ENCODE measurements at places on chromosomes 2 and 18.

GRCh38 chr2:107721178-107721577, 105.5 kb upstream of the RGPD4 start:
- DNase-seq: no peak

DNA sequence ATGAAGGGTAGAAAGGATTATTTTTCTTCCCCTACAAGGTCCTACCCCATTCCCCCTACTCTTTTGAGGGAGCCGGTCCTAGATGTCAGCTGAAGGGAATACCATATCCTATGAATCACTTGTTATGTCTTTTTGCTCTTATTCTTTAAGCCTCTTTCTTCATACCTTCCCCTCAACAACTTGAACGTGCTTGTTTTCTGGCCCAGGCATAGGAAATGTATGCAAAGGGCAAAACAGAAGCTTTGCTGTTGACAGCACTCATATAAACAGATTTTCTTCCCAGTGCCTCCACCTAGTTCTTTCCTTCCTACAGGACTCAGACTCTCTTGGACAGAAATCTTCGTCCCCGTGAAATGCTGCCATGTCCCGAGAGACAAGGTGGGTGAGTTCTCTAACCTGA, 64.6 kb downstream of the TMEM17 start:
- no peak for DNase-seq

DNA sequence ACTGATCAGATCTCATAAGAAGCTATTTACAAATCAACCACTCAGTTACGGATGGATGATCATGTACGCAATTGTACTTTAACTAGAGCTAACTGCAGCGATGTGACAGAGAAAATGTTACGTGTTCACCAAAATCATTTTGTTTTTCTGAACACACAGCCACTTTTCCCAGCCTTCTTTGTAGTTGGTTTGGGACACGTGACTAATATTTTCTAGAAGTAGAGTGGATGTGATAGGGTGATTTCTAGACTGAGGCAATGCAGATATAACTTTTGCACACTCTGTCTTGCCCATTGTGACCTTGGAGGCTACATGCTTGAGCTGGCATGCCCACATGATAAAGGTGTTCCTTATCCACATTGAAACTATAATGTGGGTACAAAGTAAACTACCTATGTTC, 9.9 kb upstream of the SLC9A4 start:
- no peak for DNase-seq

GRCh38 chr2:161238560-161239325, 69.5 kb upstream of the PSMD14 start:
- DNase-seq: no peak

DNA sequence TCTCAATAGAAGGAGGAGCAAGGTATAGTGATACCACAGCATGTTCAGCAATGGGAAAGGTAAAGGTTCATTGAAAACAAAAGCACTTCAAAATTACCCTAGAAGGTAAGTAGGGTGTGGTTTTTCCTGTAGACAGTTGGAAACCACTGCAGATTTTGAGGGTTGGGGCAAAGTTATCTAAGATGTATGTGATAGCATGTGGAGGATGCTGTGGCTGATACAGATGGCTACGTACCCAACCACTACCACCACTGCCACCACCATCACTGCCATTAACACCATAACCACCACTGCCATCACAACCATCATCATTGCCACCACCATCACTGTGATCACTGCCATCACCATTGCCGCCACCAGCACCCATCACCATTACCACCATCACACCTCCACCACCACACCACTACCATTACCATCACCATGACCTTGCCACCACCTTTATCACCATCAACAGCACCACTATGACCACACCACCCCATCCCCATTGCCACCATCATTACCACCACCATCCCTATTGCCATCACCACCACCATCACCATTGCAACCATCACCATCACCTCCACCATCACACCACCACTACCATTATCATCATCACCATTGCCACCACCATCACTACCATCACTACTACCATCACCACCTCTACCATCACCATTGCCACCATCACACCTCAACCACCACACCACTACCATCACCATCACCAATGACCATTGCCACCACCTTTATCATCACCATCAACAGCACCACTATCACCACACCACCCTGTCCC, 3.7 kb downstream of the TMSB10 start:
- no peak for DNase-seq

GRCh38 chr2:230922951-230923717, 1.9 kb downstream of the GPR55 start:
- no peak for DNase-seq

- no peak for DNase-seq
Measured at GRCh38 chr18:26869640-26870039, 4.1 kb upstream of the AQP4 start.

DNA sequence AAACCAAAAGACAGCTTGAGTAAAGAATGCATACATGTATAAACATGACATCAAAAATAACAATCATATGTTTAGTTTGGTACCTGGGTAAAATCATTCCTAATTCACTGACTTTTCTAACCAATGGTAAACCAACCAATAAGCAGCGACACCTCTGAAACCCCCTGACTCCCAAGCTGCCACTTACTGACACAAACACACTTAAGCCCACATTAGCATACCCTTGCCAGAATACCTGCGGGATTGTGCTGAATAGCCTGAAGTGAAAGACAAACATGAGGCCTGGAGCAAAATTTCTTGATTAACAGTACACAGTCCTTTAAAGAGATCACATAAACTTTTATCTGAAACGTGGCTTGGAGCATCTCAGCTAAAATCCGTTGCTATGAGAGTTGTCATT, 902.9 kb downstream of the TMEM182 start:
- no peak for DNase-seq

- DNase-seq: no peak
Measured at GRCh38 chr2:159002462-159003111, 34.1 kb downstream of the TANC1 start.

GRCh38 chr2:226794751-226795171, 4.9 kb downstream of the IRS1 start:
- no peak for DNase-seq

DNA sequence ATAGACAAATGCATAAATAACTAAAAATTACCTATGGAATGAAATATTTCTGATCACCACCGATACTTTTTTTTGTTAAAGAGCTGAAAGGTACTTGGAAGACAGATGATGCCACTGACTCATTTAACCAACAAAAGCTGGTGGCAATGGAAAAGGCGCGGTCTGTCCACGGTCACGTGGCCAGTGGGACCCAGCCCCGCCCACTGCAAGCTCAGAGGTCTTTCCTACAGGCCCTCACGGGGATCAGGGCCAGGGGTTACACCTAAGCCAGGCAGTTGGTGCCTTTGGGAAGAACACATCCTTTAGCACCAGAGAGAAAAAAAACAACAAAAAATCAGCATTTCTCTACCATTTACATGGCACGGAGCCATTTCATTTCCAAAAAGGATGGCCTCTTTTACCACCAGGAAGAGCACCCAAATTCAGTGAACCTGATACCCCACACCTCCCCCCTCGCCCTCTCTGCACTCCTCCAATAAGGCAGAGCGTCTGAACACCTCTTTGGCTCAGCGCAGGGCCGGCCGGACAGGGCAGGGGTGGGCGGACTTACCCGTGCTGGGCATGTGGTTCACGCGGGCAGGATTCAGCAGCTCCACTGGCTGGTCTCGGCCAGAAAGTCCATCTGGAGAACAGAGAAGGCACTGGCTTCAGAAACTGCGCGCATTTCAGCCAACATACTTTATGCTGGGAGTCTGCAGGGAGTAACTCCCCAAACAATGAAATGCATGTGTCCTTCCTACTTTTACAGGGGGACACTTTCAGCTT, 164.6 kb downstream of the HDAC4 start:
- DNase-seq: no peak

GRCh38 chr2:78263571-78263970, 741.4 kb upstream of the LRRTM4 start:
- DNase-seq: no peak

Measured in LoVo (cell line).